ENCODE measurements at places on chromosomes 7 and 10.
A peak's percentile ranks its signal among the peaks of the same experiment; 100 is the strongest.

DNA sequence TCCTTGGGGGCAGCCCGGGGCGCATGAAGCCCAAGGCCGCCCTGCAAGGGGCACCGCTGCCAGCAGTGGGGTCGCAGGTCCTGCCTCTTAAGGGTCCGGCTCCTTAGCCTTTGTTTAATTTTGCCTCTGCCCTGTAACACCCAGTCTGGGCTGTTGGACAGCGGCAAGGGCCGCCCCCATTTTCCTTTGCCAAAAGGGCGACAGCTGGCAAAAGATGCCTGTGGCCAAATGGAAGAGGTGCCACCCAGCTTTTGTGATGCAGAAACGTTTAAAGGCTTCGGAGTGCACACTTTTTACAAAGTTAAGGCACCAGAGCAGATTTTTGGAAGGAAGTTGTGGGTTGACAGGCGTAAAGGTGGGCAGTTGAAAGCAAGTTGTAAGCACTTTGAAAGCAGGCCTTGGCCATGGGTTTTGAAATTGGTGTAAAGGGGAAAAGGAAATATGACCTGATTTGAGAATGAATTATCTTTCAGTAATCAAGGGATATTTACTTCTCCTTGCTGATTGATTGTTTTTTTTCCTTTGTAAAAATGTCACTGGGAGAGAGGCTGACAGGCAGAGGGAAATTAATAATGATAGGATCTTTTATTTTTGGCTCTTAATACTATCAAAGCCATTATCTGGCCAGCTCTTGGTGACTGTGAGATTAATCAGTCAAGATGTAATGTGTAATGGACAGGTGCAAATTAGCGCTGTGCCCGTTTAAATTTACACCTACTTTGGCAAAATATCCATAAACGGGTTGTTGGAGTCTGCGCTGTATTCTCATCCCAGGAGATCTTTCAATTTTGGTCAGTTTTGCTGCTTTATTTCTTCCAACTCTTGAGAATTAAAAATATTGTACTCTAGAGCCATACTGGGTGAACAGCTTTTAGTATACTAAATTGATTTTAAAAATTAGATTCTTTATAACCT is 1.2 kb downstream of the CASD1 start:
- DNase-seq = peak; percentile 48

DNA sequence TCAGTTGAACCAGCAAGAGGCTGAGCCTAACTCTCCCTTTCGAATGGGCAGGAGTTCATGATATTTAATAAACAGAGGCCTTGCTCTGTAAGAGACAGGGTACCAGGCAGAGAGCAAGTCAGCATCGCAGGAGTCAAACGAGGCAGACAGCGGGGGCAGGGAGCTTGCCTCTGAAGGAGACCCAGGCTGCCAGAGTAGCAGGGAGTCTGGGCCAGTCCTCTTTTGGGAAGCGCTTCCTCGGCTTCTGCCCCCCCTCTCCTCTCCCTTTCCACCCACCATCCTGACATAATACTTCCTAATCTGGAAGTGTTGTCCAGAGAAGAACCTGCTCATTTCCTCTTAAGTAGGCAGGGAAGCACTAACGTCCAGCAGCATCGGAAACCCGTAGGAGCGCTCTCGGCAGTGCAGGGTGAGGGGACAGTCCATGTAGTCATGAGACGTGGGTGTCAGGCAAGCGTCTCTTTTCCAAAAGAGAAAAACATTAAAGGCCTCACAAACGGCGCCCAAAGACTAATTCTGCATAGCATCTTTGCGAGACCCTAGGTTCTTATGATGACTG is 171.1 kb downstream of the EGFR start:
- DNase-seq = no peak

DNA sequence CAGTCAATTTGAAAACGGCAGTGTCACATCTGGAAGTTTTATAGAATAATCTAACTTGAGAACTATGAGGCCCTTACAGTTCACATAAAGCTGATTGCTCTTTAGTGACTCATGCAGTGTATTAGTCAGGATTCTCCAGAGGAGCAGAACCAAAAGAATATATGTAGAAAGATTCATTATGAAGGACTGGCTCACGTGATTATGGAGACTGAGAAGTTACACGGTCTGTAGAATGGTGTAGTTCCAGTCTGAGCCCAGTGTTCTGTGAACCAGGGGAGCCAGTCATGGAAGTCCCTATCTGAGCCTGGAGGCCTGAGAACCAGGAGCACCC is 21.5 kb downstream of the RBM33 start:
- DNase-seq = no peak

DNA sequence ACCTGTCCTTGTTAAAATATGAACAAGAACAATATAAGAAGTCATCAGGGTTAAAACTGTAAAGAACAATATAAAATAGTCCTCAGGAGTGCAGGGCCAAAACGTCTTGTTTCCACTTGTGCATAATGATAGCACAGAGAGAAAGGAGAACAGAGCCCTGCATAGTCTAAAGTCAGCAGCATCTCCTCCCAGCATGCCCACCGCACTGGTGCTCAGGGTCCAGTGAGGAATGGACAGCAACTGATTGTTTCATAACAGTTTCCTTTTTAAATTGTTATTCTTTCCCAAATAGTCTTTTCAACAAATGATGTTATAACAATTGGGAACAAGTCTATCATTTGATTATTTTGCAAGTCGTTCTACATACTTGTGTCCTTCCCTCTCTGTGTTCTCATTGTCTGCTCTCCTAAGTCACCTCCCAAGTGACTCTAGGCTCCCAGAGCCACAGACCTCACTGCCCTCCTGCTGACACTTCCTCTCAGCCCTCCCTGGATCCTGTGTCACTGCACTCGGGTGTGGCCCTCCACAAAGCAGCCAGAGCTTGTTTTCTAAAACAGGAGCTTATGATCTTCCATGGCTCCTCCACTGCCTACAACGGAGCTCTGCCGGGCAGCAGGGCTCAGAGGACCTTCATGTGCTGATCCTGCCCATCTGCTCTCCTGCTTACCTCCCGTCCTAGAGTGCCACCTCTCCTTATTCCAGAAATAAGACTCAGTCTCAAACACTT is 27.6 kb downstream of the COBL start:
- no peak for DNase-seq

GRCh38 chr7:80467069-80467468 is 44.8 kb downstream of the GNAT3 start:
- DNase-seq = no peak

GRCh38 chr10:4159173-4159572 is 374.2 kb upstream of the KLF6 start:
- no peak for DNase-seq

- no peak for DNase-seq
Measured at GRCh38 chr7:122430710-122431109, 126.2 kb upstream of the FEZF1 start.

DNA sequence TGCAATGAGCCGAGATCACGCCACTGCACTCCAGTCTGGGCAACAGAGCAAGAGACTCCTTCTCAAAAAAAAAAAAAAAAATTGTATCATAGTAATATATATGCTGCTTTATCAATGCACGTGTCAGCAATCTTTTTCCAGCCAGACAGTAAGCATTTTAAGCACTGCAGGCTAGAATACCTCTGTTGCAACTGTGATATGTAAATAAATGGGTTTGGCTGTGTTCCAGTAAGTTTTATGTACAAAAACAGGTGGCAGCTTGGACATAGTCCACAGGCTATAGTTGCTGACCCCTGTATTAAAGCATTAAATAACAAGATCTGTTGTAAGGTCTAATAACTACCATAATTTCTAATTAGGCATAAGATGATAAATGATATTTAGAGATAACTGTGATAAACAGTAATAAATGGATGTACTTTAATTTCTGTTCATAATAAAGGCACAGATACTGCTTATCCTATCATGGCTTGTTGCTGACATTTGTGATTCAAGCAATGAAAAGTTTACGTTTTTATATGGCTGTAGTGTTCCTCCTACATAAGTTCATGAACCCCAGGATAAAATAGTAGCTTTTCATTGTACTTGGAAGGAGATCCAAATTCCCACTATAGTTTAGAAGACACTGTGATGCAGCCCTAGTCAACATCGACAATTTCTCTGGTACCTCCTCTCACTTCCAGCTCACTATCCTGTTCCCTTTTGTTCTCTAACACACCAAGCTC is 161.4 kb downstream of the ELMO1 start:
- DNase-seq = no peak

GRCh38 chr10:132606031-132606491 is 68.5 kb downstream of the INPP5A start:
- DNase-seq = no peak
